CD4-positive, alpha-beta T cell treated with Interleukin-4 for 4 hours (primary cell): ENCODE measurements at places on chromosomes 3 and 15.

GRCh38 chr3:160477750-160478149, 28.2 kb upstream of the TRIM59 start:
- DNase-seq: no peak

DNA sequence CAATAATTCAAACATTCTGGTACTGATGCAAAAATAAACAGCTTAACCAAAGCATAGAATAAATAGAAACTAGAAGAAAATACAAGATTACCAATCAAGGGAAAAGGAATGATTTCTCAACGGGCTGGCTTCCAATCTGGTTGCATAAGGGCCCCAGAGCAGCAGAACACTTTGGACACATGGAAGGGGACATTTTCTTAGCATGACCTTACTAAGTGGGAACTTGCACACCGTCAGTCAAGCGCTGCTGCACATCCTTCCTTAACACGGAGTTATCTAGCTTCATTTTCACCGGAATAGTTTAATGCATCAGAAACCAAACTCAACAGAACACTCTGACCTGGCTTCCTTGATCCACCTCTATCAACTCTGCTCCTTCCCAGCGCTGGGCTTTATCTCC, 388.5 kb downstream of the VPS13C start:
- DNase-seq: no peak

DNA sequence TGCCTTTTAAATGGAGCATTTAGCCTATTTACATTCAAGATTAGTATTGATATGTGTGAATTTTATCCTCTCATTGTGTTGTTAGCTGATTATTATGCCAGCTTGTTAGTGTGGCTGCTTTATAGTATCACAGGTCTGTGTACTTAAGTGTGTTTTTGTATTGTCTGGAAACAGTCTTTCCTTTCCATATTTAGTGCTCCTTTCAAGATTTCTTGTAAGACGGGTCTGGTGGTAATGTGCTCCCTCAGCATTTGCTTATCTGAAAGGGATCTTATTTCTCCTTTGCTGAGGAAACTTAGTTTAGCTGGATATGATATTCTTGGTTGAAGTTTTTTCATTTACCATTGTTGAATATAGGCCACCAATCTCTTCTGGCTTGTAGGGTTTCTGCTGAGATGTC, 549.0 kb downstream of the EPHA3 start:
- no peak for DNase-seq

DNA sequence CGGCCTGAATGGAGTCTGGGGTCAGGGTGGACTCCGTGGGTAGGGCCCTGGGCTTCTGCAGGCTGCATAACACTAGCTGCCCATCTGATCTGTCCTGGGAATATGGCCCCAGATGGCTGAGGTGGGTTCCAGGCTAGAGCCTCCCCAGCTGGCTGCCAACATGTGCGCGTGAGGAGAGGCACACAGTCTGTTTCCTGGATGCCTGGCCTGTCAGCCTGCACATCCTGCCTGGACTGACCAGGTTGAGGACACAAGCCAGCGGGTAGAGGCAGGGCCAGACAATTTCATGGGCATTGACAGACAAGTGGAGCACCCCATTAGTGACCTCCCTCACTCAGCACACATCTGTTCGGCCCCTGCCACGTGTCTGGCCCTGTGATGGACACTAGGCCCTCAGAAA, 29.8 kb upstream of the RPL29 start:
- DNase-seq: no peak

DNA sequence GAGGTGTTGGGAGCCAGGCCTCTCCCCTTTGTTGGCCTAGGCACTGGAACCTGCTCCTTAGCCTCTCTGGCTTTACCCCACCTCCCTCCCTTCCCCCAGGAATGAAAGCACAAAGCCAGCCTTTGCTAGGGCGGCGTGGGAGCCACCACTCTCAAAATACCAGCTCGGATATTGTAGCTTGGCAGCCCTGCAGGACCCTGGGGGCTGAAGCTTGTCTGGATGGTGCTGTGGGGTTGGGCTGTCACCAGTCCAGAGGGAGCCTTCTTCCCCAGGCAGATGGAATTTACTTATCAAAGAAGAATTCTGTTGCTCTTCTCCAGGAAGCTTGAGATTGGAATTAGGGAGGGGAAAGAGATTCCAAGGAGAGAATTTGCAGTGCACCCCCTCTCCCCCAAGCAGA, 14.9 kb upstream of the GRM2 start:
- DNase-seq: no peak
